ENCODE measurements at places on chromosomes 1 and 21.

- no peak for DNase-seq
Observed at GRCh38 chr1:16367968-16368890, 1.2 kb downstream of the SZRD1 start.

GRCh38 chr1:54601730-54602129 lies 21.6 kb downstream of the FAM151A start:
- DNase-seq = no peak

- DNase-seq = no peak
Observed at GRCh38 chr1:47580451-47580995, 142.7 kb downstream of the FOXD2 start.

GRCh38 chr1:156858555-156858956 lies 361 bp downstream of the INSRR start:
- DNase-seq = no peak

DNA sequence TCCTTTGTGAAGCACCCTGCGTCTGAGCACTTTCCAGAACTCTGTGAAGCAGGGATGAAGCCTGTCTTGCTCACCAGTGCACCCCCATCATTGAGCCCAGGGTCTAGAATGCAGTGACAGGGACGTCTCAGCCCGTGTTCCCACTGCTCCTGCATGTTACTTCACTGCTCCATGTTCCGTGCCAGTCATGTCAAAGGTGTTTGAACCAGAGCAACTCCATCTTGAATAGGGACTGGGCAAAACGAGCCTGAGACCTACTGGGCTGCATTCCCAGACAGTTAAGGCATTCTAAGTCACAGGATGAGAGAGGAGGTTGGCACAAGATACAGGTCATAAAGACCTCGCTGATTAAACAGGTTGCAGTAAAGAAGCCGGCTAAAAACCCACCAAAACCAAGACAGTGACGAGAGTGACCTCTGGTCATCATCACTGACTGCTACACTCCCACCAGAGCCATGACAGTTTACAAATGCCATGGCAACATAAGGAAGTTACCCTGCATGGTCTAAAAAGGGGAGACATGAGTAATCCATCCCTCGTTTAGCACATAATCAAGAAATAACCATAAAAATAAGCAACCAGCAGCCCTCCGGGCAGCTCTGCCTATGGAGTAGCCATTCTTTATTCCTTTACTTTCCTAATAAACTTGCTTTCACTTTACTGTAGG lies 63.2 kb downstream of the SDC3 start:
- no peak for DNase-seq

GRCh38 chr1:87394982-87395381 lies 66.3 kb downstream of the LMO4 start:
- no peak for DNase-seq

- DNase-seq = no peak
Observed at GRCh38 chr1:111582644-111583618, 36.7 kb upstream of the RAP1A start.

- no peak for DNase-seq
Observed at GRCh38 chr1:7786795-7787194, 2.7 kb downstream of the PER3 start.

- DNase-seq = peak; percentile 93
Observed at GRCh38 chr1:156146020-156146768, 7.2 kb upstream of the SEMA4A start.

DNA sequence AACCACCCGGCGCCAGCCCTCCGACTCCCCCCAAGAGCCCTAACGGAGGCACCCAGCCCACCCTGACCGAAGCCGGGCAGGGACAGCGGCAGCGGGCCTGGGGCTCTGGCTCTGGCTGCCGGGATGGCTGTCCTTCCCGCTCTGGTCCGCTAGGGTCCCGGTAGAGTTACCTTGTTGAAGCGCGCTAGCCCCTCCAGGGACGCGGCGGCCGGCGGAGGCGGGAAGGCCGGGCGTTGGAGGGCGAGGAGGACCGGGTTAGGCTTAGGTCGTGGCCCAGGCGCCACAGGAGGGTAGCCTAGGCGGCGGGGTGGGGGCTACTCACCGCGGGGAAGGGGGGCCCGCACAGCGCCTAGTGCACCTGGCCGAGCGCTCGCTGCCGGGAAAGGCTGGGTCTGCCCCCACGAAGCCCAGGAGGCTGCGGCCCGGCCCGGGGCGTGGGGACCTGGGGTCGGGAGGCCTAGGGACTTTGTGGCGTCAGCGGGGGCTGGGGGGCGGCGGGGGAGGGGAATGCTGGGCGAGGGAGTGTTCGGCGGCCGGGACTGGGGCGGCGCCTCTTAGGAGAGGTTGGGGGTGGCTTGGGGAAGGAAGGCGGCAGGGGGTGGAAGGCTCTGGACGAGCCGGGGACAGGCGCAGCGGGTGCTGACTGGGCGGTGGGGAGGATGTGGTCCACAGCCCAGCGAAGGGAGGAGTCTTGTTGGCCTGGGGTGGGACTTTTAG lies at the start of gene TRIM17:
Gene TRIM17, minus strand, starts transcription at position 645 of the 717 bp plus-strand sequence. CDS start 1,789 bp downstream, outside the sequence.
- no peak for DNase-seq

DNA sequence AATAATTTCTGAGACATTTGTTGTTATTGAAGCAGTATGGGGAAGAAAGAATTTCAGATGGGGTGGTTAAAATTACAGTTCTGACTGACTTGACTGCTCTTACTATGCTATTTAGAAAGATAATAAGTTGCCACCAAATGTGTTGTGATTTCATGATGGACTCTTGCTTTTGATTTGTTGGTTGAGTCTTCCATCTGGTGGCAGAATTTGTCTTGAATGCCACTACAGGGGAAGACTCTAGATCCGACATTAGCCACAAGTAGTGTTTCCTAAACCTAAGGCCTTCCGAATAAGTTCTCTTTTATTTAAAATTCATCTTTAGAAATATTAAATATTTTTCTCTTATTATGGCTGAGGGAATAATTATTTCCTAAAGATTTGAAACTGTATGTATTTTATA lies 190.9 kb upstream of the ADGRL4 start:
- no peak for DNase-seq
